Stimulated activated CD4-positive, alpha-beta T cell treated with anti-CD3 and anti-CD28 coated beads, TNF-alpha, amount 100 ng/mL, for 48 hours (primary cell): ENCODE measurements at places on chromosomes 3 and 15.

DNA sequence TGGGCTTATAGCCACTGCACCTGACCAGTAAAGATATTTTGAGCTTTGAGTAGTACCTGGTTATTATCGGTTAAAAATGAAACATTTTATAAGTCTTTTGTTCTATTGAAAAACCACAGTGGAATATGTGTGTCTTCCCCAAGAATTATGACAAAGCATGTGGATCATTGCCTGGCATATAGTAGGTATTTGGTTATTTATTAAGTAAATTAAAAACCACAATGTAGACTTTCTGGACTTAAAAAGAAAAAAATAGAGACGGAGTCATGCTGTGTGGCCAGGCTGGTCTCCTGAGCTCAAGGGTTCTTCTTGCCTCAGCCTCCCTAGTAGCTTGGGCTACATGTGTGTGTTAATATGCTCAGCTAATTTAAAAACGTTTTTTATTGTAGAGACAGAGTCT, 43.5 kb downstream of the UBE2E2 start:
- DNase-seq = no peak

DNA sequence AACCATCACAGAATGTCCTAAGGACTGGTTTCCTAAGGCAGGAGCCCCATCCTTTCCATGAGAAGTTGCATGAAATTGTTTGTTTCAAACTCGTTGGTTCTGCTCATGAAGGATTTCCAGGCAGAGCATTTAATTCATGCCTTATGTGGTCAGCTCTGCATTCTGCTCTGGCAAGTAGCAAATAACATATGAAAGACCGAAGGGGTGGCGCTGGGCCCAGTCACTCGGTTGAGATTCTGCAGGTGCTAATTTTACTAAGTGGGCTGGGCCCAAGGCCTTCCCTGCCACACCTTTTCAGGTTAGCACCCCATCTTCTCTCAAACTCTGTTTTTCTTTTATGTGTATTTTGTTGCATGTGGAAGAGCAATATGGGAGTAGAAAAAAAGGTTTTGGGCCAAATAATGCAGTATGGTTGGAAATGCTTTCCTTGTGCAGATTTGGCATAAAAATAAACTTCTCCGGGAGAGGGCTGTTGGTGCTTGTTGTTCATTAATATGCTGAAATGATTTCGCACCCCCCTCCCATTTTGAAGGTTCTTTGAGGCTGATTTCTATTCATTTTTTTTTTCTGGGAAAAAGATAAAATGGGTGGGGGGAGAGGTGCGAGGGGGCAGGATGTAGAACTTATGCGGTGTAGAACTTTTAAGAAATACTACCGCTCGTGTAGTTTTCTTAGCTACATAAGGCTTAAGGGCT, 182.9 kb upstream of the FEZF2 start:
- no peak for DNase-seq

GRCh38 chr3:126277629-126278378, 79.4 kb downstream of the KLF15 start:
- DNase-seq = no peak

DNA sequence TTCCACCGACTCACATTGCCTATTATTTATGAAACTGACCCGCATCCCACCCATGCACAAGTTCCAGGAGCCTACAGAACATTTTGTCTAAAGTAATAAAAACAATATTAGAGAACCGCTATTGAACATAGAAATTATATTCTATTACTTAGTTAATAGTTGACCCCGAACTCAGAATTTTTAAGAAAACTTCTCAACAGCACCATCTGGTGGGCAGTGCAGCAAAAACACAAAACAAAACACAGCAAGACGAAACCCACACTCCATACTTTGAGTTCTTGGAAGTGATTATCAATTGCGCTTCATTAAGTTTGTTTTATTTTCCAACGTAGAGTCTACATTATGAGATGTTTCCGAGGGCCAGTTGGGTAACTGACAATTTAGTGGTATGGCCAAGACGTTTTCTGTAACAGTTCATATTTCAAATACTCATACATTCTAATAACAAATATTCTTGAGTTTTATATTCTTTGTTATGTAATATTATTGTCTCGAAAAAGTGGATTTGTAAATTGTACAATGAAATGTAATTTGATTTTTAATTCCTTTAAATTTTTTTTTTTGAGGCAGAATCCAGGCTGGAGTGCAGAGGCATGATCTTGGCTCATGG, 24.0 kb upstream of the C3orf70 start:
- DNase-seq = no peak

DNA sequence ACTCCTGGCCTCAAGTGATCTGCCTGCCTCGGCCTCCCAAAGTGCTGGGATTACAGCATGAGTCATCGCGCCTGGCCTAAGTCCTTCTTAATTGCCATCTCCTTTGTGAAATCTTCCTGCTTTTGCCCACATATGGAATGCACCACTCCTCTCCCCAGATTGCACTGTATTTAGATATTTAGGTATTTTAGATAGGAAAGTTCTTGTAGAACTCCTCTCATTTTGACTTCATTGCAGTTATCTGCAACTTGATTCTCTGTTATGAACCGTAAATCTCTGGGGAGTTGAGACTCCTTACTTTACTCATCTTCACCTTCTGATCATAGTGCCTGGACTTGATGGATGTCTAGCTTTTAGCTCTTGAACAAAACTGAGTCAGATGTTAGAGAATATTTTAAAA, 150.7 kb downstream of the AKAP13 start:
- no peak for DNase-seq

GRCh38 chr3:144104186-144104585, 132.6 kb downstream of the DIPK2A start:
- no peak for DNase-seq

GRCh38 chr3:134850761-134851160, 55.7 kb downstream of the EPHB1 start:
- DNase-seq = no peak

- DNase-seq = no peak
Observed at GRCh38 chr3:16929311-16929710, 44.6 kb downstream of the PLCL2 start.

- no peak for DNase-seq
Observed at GRCh38 chr15:25224396-25224795, 214.4 kb downstream of the UBE3A start.

DNA sequence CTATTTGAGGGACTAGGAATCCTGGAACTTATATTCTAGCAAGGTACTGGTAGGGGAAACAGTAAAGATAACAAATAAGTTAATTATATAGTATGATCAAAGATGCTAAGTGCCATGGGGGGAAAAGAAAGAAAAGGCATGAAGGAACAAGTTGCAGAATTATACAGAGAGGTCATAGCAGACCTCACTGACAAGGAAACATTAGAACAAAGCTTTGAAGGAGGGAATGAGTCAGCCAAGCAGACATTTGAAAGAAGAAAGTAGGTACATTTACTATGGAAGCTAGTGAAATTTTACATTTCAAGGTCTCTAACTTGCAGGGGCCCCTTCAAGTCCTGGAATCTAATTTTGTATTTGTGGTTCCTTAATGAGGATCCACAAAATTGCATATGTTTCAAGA, 57.2 kb upstream of the TIPARP start:
- no peak for DNase-seq
